Pancreas (tissue), 10 donors: ENCODE measurements at places on chromosomes 12 and 14. TPM values are rescaled to one million over a fixed set of nuclear protein-coding genes. Genes with fewer than 3 reads are reported as not detected.

CLBA1 gene
- 6.2 TPM for total RNA-seq

SMCO2 gene
- 0.35 TPM for total RNA-seq

GRCh38 chr14:89736881-89737280 is 217.6 kb downstream of the EFCAB11 start:
- H3K27me3 ChIP-seq: no peaks in the 10 kb centered on the region
- no peak for DNase-seq
- H3K4me1 ChIP-seq: no peaks in the 10 kb centered on the region
- H3K4me3 ChIP-seq: no peak overlapping the region

DNA sequence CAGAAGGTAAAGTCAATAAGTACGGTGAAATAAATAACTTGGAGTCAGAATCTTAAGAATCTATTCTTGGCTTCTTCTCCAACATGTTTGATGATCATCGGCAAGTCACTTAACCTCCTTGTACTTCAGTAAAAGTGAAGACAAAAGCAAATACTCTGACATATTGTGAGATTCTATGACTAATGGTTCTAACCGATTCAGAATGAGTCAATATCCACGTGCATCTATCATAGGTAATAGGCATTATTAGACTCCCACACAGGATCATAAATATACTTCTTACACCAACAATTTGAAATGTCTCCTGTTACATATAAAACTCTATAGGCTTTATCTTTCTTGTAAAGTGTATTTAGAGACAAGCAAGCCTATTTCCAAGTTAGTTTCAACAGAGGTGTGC is 144.4 kb upstream of the ATXN7L3B start:
- H3K36me3 ChIP-seq: no peaks in the 10 kb centered on the region
- H3K4me1 ChIP-seq: no peaks in the 10 kb centered on the region
- DNase-seq: no peak

DNA sequence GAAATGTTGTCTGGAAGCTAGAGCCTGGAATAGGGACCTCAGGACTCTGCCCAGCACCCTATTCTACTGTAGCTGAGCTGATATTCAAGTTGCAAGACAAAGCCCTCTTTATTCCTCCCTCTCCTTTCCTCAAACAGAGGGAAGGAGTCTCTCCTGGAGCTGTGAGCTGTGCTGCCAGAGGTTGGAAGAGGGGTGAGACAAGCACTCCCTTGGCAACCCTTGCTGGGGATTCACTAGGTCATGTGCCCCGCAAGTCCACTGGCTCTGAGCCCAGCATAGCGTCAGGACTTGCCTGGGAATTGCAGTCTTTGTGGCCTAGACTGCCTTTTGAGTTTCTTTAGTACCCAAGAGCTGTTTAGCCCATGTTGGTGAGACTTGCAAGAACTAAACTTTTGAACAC is 11.4 kb upstream of the ASCL1 start:
- no peaks in the 10 kb centered on the region for H3K27me3 ChIP-seq
- H3K4me3 ChIP-seq: no peak overlapping the region
- no peak overlapping the region for H3K27ac ChIP-seq
- DNase-seq: no peak
- no peaks in the 10 kb centered on the region for H3K36me3 ChIP-seq

- H3K36me3 ChIP-seq: no peaks in the 10 kb centered on the region
- no peaks in the 10 kb centered on the region for H3K4me1 ChIP-seq
- H3K27ac ChIP-seq: no peak overlapping the region
- H3K27me3 ChIP-seq: no peaks in the 10 kb centered on the region
Measured at GRCh38 chr14:101056446-101056845, 152.9 kb upstream of the RTL1 start.

DNA sequence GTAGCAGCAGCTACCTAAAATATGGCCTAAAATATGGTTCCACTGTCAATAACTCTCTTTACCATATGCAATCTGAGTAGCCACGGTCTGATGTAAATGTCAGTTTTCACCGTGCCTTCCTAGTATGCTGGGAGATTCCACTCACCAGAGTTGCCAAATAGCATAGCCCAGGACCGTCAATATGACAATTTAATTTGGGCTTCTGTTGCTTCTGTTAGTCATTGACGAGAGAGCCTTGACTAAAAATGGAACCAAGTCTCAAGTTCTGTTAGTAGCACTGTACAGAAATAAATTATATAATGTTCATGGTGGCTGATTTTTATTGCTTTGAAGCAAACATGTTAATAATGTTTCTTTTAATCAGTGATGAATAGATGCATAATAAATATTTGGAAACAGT is 348.4 kb downstream of the BCAT1 start:
- no peaks in the 10 kb centered on the region for H3K4me1 ChIP-seq
- H3K27ac ChIP-seq: no peak overlapping the region
- no peak for DNase-seq
- H3K36me3 ChIP-seq: no peaks in the 10 kb centered on the region
- H3K27me3 ChIP-seq: no peaks in the 10 kb centered on the region
- H3K4me3 ChIP-seq: no peak overlapping the region

DNA sequence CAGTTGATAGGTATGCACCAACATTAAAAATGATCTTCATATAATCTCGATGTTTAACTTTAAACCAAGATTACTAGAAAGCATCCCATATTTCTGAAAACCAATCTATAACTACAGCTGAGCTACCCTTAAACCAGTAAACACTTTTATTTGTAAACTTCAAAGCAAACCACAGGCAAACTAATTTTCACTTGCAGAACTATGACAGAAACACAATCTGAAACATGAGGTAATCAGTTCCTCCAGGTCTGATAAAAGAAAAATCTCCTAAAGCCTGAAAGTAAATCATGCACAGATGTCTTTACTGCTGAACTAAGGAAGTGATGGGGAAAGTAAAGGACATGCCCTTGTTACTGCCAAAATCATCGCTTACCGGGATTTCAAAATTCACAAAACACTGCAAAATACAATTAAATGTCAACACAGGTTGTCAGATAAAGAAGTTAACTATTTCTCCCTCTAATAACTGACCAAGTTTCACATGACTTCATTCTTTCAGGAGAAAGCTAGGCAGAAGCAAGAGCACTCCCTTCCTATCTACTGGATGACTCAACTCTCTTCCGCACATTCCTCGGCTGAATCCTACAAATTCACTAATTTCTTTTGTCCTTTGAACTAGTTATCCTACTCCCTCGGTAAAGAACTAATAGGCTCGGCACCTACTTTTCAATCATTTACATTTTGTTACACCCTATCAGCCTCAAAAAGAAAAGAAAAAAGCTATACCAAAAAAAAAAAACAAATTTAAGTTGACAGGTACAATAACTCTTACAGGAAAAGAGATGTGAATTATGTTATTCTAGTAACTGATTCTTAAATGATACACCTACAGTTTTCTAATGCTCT is 1.4 kb downstream of the EEA1 start:
- peak overlapping the region; percentile 98 for H3K27ac ChIP-seq
- H3K4me1 ChIP-seq: peaks cover 5% of the 10 kb centered on the region
- H3K4me3 ChIP-seq: no peak overlapping the region
- DNase-seq: no peak
- H3K36me3 ChIP-seq: no peaks in the 10 kb centered on the region

GRCh38 chr14:79118291-79118690 is 948.1 kb downstream of the NRXN3 start:
- no peaks in the 10 kb centered on the region for H3K36me3 ChIP-seq
- no peaks in the 10 kb centered on the region for H3K27me3 ChIP-seq
- H3K27ac ChIP-seq: no peak overlapping the region
- no peak for DNase-seq
- H3K4me1 ChIP-seq: no peaks in the 10 kb centered on the region
